ENCODE measurements at places on chromosomes 16 and 17. TPM values are rescaled to one million over a fixed set of nuclear protein-coding genes. Genes with fewer than 3 reads are reported as not detected.

Gene NPIPB8
- total RNA-seq, result not detected

Gene CES4A
- total RNA-seq, result 2.0 TPM

Gene PDK2
- 16.1 TPM for total RNA-seq

Gene IGSF6
- not detected for total RNA-seq

Gene AP2B1
- 148 TPM for total RNA-seq

Gene MYH8
- not detected for total RNA-seq

Gene SDR42E2
- not detected for total RNA-seq

Gene CES5A
- total RNA-seq, result not detected

Gene CAMTA2
- 29.7 TPM for total RNA-seq

Gene TUBG2
- total RNA-seq, result 21.9 TPM

Gene TMEM238L
- total RNA-seq, result not detected

Gene CACNA1G
- 3.8 TPM for total RNA-seq

Gene LITAF
- total RNA-seq, result 175 TPM

Gene TRIM16
- total RNA-seq, result 253 TPM

Gene IRX6
- not detected for total RNA-seq

Gene DHX58
- 0.62 TPM for total RNA-seq

Gene KRTAP9-8
- total RNA-seq, result not detected

Gene CD7
- 0.36 TPM for total RNA-seq

Gene MYH2
- total RNA-seq, result not detected

Gene FBXL20
- 8.1 TPM for total RNA-seq

Gene NOG
- 1.4 TPM for total RNA-seq

Gene IGF2BP1
- total RNA-seq, result 61.6 TPM

Gene SNX20
- total RNA-seq, result not detected

Gene CEP131
- 9.0 TPM for total RNA-seq

Gene CASKIN1
- 0.74 TPM for total RNA-seq

Gene OMG
- not detected for total RNA-seq

Gene PRAC1
- not detected for total RNA-seq

Gene FOXK2
- total RNA-seq, result 48.5 TPM

Gene KLHL10
- total RNA-seq, result 0.08 TPM

Gene ABCA10
- total RNA-seq, result 0.13 TPM

Gene ZFHX3
- total RNA-seq, result 7.2 TPM

Data from A549 treated with RU486 at 1 μM for 4 hours (cell line).